ENCODE measurements at places on chromosomes 16 and 17.

DNA sequence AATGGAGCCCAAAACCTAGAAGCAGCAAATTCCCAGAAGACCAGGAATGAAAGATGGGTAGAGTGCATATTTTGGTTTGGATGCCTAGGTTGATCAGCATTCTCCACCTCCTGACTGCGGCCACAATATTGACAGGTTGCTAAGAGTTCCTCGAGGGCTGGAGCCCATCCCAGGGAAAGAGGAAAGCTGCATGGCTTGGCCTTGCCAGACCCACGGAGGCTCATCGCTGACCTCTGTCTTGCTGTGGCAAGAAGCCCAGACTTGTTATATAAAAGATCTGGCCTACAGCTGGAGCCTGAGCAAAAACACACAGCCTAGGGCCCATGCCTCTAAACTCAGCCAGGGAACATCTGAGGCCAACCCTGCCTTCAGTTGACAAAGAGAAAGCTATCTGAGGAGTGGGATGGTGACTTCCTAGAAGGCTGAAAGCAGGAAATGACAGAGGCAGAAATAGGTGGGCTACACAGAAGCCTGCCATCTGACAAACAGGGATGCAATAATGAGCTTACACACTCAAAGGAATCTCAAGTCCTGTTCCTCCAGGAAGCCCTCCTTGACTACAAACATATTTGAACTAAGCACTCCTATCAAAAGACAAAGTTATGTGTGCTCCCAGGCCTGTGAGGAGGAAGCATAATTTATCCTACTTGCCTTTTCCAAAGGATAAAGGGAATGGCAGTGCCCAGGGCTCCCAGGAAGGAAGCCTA, 22.5 kb upstream of the SLC35B1 start:
- no peak for DNase-seq

DNA sequence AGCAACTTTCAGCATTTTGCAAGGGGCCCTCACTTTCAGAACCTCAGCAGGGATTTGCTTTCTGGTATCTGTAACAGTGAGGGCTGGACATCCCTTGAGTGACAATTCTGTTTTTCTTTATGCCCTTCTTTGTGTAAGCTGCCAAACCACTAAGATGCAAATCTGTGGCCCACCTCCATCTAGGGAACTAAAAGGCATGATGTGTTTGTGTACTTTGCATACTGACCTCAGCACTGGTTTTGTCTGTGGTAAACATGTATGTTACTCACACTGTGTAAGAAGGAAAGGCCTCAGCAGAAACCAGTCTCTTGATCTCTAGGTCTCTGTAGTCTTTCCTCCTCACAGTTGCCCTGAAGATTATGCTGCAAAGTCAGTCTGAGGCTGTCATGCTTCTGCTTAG, 396.6 kb upstream of the DYNLRB2 start:
- DNase-seq: peak; percentile 16

GRCh38 chr17:57563958-57564357, 181.1 kb downstream of the CCDC182 start:
- no peak for DNase-seq

GRCh38 chr17:61495161-61495857, 43.1 kb downstream of the TBX4 start:
- DNase-seq: no peak

- DNase-seq: no peak
Observed at GRCh38 chr16:14172200-14172809, 101.2 kb downstream of the MRTFB start.

DNA sequence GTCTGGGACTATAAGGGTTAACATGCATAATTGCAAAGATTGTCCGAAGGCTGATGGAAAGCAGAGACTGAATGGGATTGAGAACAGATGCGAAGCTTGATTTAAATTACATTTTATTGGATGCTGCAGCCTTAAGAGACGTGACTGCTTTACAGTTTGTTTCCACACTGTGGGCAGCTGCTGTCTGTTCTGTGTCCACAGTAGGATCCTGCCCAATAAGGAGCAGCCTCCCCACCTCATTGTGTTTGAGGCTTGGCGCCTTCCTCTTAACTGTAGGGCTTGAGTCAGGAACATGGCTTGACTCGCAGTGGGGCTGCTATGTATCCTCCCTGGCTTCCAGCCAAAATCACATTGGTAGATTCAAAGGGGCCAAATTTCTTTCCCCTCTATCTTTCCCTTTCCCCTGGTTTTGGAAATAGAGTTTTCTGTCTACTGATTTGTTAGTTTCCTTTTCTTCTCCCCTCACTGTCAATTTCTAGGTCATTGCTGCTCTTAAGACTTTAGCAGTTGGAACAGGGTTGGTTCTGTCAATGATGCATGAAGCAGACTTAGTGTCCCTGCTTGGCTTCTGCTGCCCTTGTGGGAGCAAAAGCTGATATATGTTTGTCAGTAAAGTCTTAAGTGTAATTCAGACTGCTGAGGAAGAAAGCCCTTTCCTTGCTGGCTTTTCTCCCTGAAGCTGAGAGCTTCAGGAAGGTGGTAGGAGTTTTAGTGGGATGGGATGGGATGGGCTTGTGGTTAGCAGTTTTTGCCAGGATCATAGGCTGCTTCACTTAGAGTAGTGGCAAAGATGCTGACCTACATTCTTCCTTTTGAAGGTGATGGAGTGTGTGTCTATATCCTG, 5.0 kb upstream of the RARA start:
- DNase-seq: no peak

DNA sequence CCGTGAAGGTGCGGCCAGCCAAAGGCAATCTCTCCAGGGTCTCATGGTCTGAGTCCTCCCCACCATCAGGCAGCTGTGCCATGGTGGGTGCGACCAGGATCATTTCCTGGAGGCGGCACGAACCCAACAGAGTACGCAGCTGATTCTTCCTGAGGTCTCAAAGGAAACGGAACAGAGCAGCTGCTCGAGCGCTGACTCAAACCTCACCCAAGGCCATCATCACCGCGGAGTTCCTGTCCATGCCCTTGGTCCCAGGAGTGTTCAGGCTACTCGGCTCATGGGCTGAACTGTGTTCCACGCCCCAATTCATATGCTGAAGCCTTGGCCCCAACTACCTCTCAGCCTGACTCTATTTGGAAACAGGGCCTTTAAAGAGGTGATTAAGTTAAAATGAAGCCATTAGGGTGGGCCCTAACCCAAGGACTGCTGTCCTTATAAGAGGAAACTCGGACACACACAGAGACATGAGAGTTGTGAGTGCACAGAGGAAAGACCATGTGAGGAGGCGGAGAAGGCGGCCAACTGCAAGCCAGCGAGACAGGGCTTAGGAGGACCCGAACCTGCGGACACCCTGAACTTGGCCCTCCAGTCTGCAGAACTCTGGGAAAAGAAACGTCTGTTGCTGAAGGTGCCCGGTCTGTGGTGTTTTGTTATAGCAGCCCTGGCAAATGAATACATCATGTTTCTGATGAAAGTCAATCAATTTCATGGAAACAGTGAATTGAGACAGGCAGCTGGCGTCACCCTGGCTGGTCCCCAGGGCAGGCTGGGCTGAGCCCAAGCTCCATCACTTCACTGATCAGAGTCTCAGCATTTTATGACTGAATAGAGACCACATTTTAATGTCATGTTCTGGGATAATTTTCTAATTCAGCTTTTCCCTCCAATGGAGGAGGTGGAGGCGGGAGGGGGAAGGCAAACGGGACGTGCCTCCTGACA, 13.7 kb downstream of the MXRA7 start:
- peak; percentile 66 for DNase-seq

DNA sequence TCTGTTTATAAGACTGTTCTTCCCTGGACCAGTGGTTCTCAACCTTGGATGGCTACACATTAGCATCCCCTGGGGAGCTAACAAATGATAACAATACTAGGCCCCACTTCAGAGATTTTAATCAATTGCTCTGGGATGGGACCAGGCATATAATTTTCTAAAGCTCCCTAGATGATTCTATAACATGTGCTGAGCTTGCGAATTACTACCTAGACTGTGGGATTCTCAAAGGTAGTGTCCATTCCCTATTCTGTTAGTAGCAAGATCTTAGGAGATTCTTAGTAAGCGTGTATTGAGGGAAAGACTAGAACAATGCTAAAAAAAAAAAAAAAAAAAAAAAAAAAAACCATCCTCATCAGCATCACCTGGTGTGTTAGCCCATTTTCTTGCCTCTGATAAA, 412.0 kb upstream of the CDH5 start:
- DNase-seq: no peak

DNA sequence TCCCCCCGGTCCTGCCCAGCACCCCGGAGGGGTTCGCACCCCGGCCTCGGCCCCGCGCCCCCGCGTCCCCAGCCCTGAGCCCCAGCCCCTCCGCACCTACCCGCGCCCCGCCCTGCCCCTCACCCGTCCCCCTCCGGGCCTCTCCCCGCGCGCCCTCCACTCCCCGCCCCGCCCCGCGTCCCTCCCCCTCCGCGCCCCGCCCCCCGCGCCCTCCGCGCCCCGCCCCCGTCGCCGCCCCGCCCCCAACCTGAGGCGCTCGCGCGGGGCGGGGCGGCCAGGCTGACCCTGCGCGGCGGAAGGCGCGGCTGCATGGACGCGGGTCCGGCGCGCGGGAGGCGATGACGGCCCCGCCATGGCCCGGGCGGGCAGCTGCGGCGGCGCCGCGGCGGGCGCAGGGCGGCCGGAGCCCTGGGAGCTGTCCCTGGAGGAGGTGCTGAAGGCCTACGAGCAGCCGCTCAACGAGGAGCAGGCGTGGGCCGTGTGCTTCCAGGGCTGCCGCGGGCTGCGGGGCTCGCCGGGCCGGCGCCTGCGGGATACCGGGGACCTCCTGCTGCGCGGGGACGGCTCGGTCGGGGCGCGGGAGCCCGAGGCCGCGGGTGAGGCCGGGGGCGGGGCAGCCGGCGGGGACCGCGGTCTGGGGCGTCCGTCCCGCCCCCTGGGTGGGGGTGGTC, at the start of gene SPIRE2:
TSS of gene SPIRE2 (plus strand) at position 277 of the 671 bp plus-strand sequence. CDS start at position 353, 76 bp downstream.
- DNase-seq: peak; percentile 88

DNA sequence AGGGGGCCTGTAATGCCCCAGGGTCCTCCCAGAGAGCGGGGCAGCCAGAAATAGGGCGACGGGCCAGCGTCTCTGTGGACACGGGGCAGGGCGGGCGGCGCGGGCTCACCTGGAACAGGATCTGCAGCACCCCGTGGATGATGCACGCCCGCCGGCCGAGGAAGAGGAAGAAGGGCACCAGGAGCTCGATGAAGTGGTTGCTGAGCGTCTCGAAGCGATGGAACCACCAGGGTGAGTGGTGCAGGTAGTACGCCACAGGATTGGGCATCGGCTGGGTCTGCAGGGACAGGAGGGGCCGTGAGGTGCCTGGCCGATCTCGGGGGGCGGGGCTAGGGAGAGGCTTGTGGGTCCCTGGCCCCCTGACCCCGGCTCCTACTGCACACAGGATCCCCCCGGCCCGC, 78.9 kb upstream of the GNG13 start:
- DNase-seq: no peak

- DNase-seq: no peak
Observed at GRCh38 chr17:66517336-66518009, 215.1 kb downstream of the PRKCA start.

- no peak for DNase-seq
Observed at GRCh38 chr16:22296225-22297113, 740 bp upstream of the POLR3E start.

- DNase-seq: no peak
Observed at GRCh38 chr17:46059486-46059885, 60.4 kb downstream of the STH start.

- peak; percentile 85 for DNase-seq
Observed at GRCh38 chr16:3578610-3579551, 1.7 kb upstream of the NLRC3 start.

- DNase-seq: no peak
Observed at GRCh38 chr17:80869481-80870145, 122.0 kb upstream of the CHMP6 start.

- DNase-seq: no peak
Observed at GRCh38 chr16:29852654-29853053, 10.4 kb downstream of the CDIPT start.

- DNase-seq: no peak
Observed at GRCh38 chr16:49958448-49958847, 66.6 kb upstream of the CNEP1R1 start.

DNA sequence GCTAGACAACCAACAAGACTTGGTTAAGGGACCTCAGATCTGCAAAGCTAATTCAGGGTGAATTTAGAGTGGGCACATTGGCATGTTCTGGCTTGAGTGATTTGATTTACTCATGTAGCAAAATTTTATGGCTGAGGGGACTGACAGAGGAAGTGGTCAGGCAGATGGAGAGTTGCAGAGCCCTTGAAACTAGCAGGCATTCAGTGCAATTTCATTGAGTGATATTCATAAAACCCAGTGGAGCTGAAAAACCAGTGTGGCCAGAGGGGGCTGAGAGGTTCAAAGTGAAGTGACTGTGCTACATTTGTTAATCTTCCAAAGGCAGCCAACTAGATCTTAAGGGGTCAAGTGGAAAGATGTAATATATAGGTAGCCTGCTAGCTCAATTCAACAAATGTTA, 2.2 kb upstream of the TMEM94 start:
- no peak for DNase-seq

DNA sequence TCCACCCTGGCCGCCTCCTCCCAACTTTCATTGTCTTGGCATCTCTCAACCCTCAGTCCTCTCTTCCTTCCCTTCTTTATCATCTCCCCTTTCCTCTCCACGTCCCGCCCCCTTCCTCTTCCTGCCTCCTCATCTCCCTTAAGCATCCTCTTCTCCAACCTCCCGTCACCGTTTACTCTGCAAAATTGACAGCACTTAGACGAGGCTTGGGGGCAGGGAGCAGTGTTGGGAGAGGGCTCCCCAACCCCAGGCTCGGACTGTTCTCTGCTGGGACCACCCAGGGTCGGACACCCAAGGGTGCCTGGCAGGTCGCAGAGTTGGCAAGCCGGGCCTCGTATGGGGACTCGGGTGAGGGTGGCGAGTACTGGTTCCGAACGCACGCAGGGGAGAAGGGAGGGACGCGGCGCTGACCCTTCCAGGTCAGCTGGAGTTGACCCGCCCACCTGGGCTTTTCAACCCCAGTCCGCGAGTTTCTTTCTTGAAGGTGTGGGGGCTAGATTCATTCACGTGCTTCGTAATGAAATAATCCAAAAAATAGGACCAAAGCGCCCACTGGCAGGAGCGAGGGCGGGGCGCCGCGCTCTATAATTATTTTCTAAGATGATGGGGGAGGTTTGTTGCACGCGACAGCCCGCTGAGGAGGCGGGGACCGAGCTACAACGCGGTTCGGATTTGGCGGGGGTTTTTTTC, 775 bp upstream of the PAGR1 start:
- no peak for DNase-seq

- no peak for DNase-seq
Observed at GRCh38 chr17:59338498-59338897, 7.0 kb downstream of the YPEL2 start.

GRCh38 chr17:12726131-12726530, 60.4 kb downstream of the MYOCD start:
- DNase-seq: no peak

- no peak for DNase-seq
Observed at GRCh38 chr17:57639381-57639780, 105.7 kb downstream of the CCDC182 start.

GRCh38 chr17:43338886-43339516, 59.8 kb upstream of the ARL4D start:
- DNase-seq: no peak

GRCh38 chr17:50837980-50838954, 2.9 kb downstream of the WFIKKN2 start:
- peak; percentile 10 for DNase-seq

GRCh38 chr17:17609121-17609520, 17.6 kb upstream of the PEMT start:
- no peak for DNase-seq
